SJSA1 (cell line): ENCODE measurements at places on chromosomes 6 and 20.

- no peak overlapping the region for H3K27ac ChIP-seq
- H3K4me3 ChIP-seq, result no peak overlapping the region
- no peaks in the 10 kb centered on the region for H3K36me3 ChIP-seq
Measured at GRCh38 chr6:95087394-95088097, 489.8 kb upstream of the MANEA start.

DNA sequence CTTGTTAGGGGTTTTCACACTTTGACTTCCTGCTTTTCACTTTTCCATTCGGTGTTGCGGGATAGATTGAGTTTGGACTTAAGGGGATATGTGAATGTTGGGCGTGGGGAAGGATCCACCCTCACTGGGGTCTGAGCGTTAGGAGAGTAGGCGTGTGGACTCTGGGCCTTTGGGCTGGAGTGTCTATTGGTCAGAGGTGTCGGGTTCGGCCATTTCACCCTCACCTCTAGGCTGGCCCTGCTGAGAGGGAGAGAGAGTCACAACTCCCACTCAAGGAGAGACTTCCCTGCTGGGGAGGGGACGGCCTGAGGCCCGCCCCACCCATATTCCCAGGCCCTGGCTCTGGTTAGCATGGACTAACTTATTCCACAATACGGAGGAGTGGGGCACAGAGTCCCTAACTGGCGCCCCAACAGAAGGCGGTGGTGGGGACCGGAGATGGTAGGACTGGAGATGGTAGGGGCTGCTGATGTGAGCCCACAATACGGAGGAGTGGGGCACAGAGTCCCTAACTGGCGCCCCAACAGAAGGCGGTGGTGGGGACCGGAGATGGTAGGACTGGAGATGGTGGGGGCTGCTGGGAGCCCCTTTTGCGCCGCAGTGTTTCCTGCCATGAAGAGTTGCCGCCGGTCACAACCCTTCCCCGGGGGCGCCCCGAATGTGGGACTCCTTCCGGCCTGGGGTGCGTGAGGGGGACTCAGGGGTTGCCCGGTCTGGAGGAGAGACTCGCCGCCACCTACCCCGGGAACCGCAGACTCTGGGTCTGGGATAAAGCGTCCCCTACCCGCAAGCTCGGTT is 1.4 kb upstream of the PTPRA start:
- no peak overlapping the region for H3K27ac ChIP-seq
- peaks cover 29% of the 10 kb centered on the region for H3K4me1 ChIP-seq
- H3K4me3 ChIP-seq, result peak overlapping the region; percentile 92
- no peak for DNase-seq
- H3K36me3 ChIP-seq, result peaks cover 5% of the 10 kb centered on the region

GRCh38 chr6:38110481-38110971 is 291.0 kb downstream of the ZFAND3 start:
- H3K27ac ChIP-seq, result no peak overlapping the region
- H3K4me3 ChIP-seq, result no peak overlapping the region

- peaks cover 84% of the 10 kb centered on the region for H3K36me3 ChIP-seq
- H3K4me1 ChIP-seq, result peaks cover 41% of the 10 kb centered on the region
- H3K27me3 ChIP-seq, result no peaks in the 10 kb centered on the region
- H3K27ac ChIP-seq, result peak overlapping the region; percentile 97
- H3K4me3 ChIP-seq, result peak overlapping the region; percentile 96
Measured at GRCh38 chr6:10409731-10410206, 5.1 kb downstream of the TFAP2A start.

GRCh38 chr20:9458138-9458796 is 56.1 kb upstream of the LAMP5 start:
- peaks cover 20% of the 10 kb centered on the region for H3K4me1 ChIP-seq
- no peak for DNase-seq
- no peak overlapping the region for H3K4me3 ChIP-seq
- no peak overlapping the region for H3K27ac ChIP-seq
- no peaks in the 10 kb centered on the region; the same call in none of the 2 replicates for H3K36me3 ChIP-seq
- H3K27me3 ChIP-seq, result no peaks in the 10 kb centered on the region

- no peaks in the 10 kb centered on the region for H3K36me3 ChIP-seq
- no peaks in the 10 kb centered on the region for H3K4me1 ChIP-seq
- DNase-seq, result no peak
- H3K27me3 ChIP-seq, result no peaks in the 10 kb centered on the region; the same call in 1 of the 2 replicates
- H3K4me3 ChIP-seq, result no peak overlapping the region
- no peak overlapping the region for H3K27ac ChIP-seq
Measured at GRCh38 chr6:147023148-147023547, 181.1 kb upstream of the STXBP5 start.

DNA sequence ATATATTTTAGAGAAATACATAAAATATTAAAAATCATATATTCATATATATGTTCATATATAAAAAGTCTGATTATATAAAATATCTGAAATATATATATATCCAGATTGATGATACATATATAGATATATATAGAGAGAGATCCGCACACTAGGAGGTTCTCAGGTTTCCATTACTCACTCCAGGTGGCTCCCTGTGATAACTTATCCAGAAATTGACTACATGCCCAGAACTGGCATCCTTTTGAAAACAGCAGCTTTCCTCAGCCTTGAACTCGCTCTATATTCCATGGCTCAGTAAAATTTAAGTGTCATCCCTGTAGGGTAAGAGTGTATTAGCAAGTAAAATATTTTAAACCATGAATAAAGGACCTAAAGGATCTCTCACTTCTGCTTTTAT is 206.8 kb downstream of the TINAG start:
- no peaks in the 10 kb centered on the region for H3K36me3 ChIP-seq
- no peaks in the 10 kb centered on the region for H3K27me3 ChIP-seq
- no peak overlapping the region for H3K4me3 ChIP-seq
- H3K4me1 ChIP-seq, result no peaks in the 10 kb centered on the region

GRCh38 chr6:105769197-105769596 is 316.9 kb upstream of the PRDM1 start:
- no peak overlapping the region for H3K4me3 ChIP-seq
- H3K36me3 ChIP-seq, result no peaks in the 10 kb centered on the region

DNA sequence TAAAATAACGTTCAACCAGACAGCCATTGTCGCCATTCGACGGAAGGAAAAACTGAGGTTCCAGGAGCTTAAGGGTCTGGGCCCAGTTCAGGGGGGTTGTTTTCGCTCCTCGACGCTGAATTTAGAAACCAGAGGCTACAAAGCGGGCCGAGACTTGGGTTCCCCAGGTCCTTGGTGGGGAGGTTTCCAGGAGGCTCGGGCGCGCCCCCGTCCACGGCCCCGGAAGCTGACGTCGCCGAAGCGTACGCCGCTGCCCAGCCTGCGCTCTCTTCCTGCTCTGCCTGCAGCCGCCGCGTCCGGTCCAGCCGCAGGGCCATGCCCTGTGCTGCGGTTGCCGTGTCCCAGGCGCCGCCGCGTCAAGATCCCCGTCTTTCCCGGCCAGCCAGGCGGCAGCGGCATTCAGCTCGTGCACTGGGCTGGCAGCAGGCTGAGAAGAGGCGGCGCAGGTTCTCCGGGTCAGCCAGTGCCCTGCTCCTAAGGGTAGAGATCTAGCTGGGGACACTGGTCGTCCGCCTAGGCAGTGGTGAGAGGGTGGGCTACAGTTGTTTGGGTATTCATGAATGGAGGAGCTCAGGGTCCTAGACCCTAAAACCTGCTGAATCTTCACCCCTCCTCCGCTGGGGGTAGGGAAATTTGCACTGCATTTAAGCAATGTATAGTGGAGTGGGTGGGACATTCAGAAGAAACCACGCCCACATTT is 901 bp upstream of the TRIM26 start:
- DNase-seq, result peak; percentile 82
- peaks cover 33% of the 10 kb centered on the region for H3K4me1 ChIP-seq

DNA sequence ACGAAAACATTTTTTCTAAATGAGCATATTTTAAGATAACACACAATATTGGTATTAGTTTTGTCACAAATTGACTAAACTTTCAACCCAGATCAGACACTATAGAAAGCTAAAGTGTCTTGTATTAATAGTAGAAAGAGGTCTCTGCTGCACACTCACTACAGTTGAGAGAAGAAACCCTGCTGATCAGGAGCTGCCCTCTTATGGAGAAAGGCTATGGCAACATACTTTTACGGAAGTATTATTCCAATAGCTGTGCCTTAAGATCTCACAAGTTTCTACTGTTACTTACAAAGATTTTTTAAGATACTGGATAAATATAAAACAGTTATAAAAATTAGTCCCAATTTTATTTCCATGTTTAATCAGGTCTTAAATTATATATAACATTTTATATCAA is 155.7 kb downstream of the RIMS1 start:
- H3K4me1 ChIP-seq, result peaks cover 2% of the 10 kb centered on the region
- no peak overlapping the region for H3K27ac ChIP-seq
- DNase-seq, result no peak
- no peak overlapping the region for H3K4me3 ChIP-seq

DNA sequence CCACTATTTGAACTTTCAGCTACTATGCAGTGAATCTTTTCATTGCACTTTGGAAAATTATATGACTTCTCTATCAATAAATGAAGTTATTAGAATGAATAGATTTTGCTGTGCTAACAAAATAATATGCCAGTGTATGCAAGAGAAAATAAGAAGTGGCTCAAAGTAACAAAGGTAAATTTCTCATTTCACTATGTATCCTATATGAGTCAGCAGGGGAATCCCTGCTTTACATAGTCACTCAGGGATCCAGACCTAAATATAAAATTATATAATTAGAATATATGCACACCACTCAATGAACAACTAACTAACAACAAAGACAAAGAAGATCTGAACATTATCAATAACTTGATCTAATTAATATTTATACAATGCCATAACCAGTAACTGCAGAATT is 390.8 kb upstream of the IRAK1BP1 start:
- H3K4me3 ChIP-seq, result no peak overlapping the region
- no peaks in the 10 kb centered on the region for H3K36me3 ChIP-seq
- H3K27me3 ChIP-seq, result no peaks in the 10 kb centered on the region
- no peak for DNase-seq

- no peaks in the 10 kb centered on the region for H3K4me1 ChIP-seq
- H3K36me3 ChIP-seq, result no peaks in the 10 kb centered on the region
- H3K27me3 ChIP-seq, result no peaks in the 10 kb centered on the region
Measured at GRCh38 chr6:66865771-66866170, 1158.7 kb upstream of the EYS start.

- H3K4me3 ChIP-seq, result peak overlapping the region; percentile 8
- H3K27ac ChIP-seq, result peak overlapping the region; percentile 93
- H3K4me1 ChIP-seq, result peaks cover 43% of the 10 kb centered on the region
- H3K27me3 ChIP-seq, result no peaks in the 10 kb centered on the region
Measured at GRCh38 chr6:138593124-138593877, 94.0 kb upstream of the NHSL1 start.

- H3K4me3 ChIP-seq, result no peak overlapping the region
- no peak for DNase-seq
- H3K4me1 ChIP-seq, result peaks cover 9% of the 10 kb centered on the region
- no peaks in the 10 kb centered on the region for H3K36me3 ChIP-seq
Measured at GRCh38 chr6:16873698-16874097, 112.4 kb upstream of the ATXN1 start.

GRCh38 chr6:82408952-82409431 is 45.4 kb downstream of the TPBG start:
- no peaks in the 10 kb centered on the region for H3K36me3 ChIP-seq
- H3K4me1 ChIP-seq, result peaks cover 18% of the 10 kb centered on the region
- peak overlapping the region; percentile 45 for H3K27ac ChIP-seq

DNA sequence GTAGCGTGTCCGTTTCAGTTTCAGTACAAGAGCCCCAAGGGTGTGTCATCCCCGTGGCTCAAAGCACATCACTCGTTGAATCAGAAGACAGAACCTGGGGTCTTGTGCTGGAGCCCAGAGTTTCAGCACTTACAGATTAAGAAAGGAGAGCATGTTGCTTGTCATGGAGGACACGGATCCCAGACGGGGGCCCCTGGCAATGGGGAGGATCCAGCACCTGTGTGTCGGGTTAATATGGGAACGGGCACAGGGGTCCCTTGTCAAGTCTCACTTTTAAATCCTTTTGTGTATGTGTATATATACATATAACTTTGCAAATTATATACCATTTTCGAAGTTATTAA is 23.4 kb downstream of the THBS2 start:
- no peaks in the 10 kb centered on the region for H3K4me1 ChIP-seq
- H3K4me3 ChIP-seq, result no peak overlapping the region

- H3K27ac ChIP-seq, result no peak overlapping the region
- peaks cover 11% of the 10 kb centered on the region for H3K36me3 ChIP-seq
- no peaks in the 10 kb centered on the region for H3K4me1 ChIP-seq
Measured at GRCh38 chr6:118565311-118565960, 17.3 kb downstream of the PLN start.

DNA sequence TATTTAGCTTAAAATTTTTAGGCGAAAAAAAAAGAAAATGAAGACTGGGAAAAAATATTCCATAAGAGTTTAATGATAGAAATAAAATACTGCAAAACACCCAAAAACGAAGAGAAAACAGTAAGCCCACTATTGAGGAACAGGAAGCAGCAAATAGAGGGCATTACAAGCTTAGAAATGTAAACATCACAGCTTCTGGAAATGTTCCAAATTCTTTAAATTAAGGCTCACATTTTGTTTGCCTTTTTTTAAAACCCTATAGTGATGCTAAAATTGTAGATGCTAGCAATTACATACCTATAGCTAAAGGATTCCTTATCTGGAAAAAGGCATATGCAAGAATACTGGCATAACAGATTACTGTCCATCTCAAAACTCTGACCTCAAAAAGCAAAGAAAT is 248.6 kb downstream of the KHDRBS2 start:
- no peak overlapping the region for H3K4me3 ChIP-seq
- H3K4me1 ChIP-seq, result no peaks in the 10 kb centered on the region
- DNase-seq, result no peak
- no peaks in the 10 kb centered on the region for H3K36me3 ChIP-seq
- H3K27me3 ChIP-seq, result no peaks in the 10 kb centered on the region

DNA sequence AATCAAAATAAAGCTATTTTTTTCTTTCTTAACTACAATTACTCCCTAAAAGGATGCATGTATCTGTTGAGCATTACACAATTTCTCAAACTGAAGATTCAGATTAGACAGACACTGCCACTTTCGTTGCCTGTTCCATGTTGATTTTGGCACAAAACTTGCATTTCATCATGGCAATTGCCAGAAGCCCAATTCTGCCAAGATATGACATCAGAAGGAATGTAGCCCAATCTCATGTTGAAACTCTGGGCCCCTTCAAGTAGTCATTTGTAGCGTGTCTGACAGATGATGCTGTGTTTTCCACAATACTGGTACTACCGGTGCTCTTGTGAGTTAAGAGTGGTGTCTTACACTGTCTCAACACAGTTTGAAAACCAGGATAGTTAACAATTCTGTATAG is 705.4 kb downstream of the PTPRT start:
- DNase-seq, result no peak
- H3K4me1 ChIP-seq, result no peaks in the 10 kb centered on the region
- no peak overlapping the region for H3K27ac ChIP-seq
- no peaks in the 10 kb centered on the region for H3K27me3 ChIP-seq
- no peak overlapping the region for H3K4me3 ChIP-seq

DNA sequence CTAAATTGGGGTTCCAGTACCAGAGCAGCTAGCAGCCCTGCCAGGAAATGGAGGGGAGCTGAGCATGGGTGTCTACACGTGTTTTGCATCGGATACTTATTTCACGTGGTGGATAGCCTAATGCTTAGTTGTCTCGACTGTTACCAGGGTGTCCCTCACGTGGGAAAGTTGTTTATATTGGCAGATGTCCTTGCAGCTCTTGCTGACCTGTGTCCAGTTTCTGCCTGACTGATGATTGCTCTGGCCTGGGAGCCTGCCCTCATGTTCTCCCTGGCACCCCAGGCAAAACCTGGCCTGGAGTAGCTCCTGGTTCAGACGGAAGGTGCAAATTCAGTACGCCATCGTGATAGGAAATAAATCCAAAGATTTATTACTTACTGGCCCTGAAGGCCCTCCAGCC is 11.8 kb upstream of the FERMT1 start:
- no peak overlapping the region for H3K4me3 ChIP-seq
- no peaks in the 10 kb centered on the region for H3K4me1 ChIP-seq
- H3K27me3 ChIP-seq, result no peaks in the 10 kb centered on the region
- H3K27ac ChIP-seq, result no peak overlapping the region
- no peaks in the 10 kb centered on the region for H3K36me3 ChIP-seq

GRCh38 chr6:111550195-111550594 is 55.5 kb downstream of the TRAF3IP2 start:
- peak overlapping the region; percentile 2 for H3K27ac ChIP-seq
- no peak overlapping the region for H3K4me3 ChIP-seq
- H3K27me3 ChIP-seq, result no peaks in the 10 kb centered on the region
- DNase-seq, result no peak
- H3K36me3 ChIP-seq, result no peaks in the 10 kb centered on the region
